ENCODE measurements at places on chromosomes 2 and 18.
A peak's percentile ranks its signal among the peaks of the same experiment; 100 is the strongest.

GRCh38 chr2:236641051-236641726, 71.6 kb downstream of the ACKR3 start:
- no peak for DNase-seq

DNA sequence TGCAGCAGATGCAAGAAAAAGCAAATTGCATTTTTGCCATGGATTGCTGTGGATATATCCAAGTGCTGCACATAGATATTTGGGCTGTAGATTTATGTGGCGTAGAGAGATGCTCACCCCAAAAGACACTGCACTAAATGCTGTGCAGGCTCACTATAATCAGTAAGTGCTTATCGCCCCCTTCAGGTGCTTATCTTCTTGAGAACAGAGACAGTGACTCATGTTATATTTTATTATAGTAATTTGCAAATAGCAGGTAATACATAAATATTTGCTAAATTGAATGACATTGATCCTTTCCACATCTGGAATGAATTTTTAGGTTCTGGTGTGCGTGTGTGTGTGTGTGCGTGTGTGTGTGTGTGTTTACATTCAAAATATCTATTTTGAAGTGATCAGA, 36.8 kb upstream of the PLEKHM3 start:
- DNase-seq: no peak

GRCh38 chr2:62270728-62271127, 74.8 kb downstream of the B3GNT2 start:
- peak; percentile 58 for DNase-seq

- DNase-seq: no peak
Measured at GRCh38 chr2:236395067-236395466, 130.9 kb upstream of the ASB18 start.

GRCh38 chr2:70083344-70084156, 3.7 kb upstream of the PCBP1 start:
- no peak for DNase-seq

DNA sequence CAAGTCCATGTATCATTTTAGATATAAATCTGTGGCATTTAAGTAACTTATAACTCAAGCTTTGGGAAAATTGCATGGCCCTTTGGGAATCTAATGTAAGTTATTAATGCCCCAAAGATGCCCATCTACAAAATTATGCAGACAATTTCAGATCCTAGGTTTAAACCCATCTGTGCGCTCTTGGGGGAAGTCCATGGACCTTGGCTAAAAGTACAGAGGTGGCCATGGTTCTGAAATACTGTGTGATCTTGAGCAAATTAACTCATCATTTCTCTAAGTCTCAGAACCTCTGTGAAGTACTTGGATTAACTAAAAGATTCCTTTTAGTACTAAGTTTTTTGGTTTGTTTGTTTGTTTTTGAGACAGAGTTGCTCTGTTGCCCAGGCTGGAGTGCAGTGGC, 19.5 kb downstream of the INPP1 start:
- no peak for DNase-seq

DNA sequence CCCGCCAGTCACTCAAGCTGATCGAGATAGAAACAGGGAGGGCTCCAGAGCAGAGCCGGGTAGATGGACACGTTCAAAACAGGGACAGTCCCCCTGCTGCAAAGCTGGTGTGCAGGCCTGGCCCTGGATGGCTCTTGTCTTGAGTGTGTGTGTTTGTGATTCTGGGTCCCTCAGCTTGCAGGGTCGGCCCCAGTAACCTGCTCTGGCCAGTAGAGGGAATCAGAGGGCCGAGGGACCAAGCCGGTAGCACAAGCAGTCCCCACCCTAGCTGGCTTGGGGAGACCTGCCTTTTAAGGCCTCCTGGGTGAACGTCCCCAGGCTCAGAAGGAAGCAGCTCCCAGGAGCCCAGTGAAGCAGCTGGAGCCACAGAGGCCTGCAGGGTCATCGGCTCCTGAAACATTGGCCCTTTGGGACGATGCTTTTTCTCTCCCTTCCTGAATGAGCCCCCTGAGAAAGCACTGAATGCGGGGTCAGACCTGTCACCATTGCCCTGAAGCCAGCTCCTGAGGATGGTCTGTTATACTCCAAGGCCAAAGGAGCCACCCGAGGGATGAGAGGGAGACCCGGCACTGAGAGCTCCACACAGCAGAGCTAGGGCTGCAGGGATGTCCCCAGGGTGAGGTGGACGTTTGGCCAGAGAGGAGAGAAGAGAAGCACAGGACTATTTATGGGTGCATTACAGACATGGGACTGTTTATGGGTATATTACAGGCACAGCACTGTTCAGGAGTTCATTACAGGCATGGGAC, 15.4 kb upstream of the MLPH start:
- no peak for DNase-seq

- DNase-seq: peak; percentile 26
Measured at GRCh38 chr2:212534336-212534735, 4.3 kb downstream of the ERBB4 start.

DNA sequence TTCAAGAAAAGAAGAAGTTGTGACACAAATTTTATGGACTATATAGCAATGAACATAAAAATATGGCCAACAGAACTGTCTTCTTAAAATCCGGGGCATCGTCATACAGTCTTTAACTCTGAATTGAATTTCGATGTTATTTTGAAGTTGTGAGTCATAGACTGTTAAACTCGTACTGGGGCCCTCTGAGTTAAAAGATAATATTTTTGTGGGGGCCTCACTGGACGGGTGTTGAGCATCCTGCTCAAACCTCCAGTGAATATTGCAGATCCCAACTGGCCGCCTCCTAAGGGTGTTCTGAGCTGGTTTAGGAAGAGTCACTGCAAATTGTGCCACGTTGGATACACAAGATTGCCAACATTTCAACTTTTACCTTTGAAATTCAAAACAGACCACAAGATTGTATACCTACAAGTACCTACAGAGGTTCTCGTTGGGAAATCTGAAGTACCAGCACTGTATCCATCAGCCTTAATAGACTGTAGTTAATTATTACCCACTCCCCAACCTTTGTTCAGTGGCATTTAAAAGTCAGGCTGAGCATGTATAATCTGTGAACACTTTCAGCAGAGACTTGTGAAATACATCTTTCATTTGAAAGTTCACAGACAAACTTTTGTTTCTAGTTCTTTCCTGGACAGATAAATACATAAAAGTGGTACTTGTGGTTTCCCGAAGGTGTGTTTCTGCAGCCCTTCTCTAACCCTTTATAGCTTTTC, 27.8 kb downstream of the KLHL23 start:
- no peak for DNase-seq

DNA sequence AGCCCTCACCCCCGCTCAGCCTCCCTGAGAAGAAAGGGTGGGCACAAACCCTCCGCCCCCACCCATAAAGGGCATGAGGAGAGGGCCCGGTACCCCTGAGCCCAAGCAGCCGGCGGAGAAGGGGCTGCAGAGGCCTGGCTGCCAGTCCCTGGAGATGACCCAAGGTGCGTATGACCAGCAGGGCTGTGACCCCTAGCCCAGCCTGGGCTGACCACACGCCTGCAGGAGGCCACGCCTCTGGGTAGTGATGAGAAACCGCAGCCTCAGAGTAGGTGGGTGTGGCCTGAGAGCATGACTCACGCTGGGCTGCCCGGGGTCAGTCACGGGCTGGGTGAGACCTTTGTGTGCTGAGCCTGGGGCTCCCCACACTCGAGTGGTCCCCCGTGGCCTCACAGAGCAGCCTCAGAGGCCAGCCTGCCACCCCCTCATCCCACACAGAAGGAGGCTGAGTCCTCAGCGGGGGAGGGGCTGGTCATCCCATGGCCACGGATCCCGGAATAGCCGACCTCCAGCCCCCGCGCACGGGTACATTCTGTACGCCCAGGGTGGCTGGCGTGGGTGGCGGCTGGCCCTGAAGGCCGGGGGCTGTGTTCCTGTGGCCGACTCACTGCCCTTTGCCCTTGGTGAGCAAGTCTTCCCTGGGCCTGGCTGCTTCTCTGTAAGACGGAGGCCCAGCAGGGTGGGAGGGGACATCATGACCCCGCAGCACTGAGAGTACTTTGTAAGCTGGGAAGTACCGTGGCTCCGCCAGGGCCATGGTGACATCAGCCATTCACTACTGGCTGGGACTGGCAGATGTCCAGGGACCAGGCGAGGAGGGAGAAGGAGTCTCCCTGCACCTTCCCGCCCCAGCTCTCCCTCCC, 110.8 kb upstream of the OTOS start:
- peak; percentile 83 for DNase-seq

DNA sequence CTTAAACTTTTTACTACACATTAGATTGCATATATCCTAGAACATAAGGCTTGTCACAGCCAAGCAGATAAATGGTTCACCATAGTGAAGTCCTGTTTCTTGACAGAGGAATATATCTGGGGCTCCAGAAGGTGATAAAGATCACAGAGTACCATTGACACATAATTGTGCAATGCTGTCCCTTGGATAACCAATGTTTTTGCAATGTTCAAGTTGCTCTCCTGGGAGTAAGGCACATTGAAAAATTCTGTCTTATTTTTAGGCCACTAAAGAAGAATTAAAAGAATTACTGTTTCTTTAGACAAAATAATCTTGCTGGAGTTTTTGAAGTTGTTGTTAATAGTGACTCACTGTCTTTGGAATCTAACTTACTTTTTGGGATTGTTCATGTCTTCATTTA, 1132.8 kb downstream of the LRP1B start:
- no peak for DNase-seq

DNA sequence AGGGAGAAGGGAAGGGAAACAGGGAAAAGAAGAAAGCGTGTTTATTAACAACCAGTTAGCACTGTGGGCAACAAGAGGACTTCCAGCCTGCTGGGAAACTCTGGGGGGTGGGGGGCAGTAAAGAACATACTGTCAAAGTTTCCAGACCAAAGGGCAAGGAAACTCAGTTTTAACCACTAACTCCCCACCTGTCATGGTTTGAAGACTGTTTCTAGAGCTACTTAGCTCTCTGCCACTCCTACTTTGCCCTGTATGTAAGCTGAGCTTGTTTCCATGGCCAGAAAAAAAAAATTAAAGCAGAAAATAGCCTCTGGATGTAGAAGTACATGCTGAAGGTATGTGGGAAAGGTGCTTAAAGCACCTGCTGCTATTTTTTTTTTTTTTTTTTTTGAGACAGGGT, 11.0 kb upstream of the PTPN2 start:
- no peak for DNase-seq

- no peak for DNase-seq
Measured at GRCh38 chr18:13597068-13597467, 129.3 kb downstream of the FAM210A start.

DNA sequence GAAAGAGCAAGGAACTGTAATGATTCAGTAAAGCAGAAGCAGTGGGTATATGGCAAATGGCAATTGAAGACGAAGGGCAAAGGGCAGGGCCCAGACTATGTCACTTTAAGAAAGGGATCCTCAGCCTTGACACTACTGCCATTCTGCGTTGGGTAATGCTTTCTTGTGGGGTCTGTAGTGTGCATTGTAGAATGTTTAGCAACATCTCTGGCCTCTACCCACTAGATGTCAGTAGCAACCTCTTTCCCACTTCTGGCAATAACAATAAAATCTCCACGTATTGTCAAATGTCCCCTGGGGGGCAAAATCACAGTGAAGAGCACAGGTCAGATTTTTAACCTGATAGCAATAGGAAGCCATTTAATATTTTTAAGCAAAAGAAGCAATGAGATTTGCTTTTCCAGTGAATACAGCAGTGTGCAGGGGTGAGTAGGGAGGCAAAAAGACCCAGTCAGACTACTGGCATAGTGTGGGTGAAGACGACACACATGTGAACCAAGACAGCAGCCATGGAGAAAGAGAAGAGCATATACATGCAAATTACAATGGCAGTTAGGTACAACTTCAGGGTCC, 209.5 kb downstream of the DYM start:
- peak; percentile 57 for DNase-seq

GRCh38 chr2:223884399-223884798, 47.0 kb upstream of the AP1S3 start:
- no peak for DNase-seq

DNA sequence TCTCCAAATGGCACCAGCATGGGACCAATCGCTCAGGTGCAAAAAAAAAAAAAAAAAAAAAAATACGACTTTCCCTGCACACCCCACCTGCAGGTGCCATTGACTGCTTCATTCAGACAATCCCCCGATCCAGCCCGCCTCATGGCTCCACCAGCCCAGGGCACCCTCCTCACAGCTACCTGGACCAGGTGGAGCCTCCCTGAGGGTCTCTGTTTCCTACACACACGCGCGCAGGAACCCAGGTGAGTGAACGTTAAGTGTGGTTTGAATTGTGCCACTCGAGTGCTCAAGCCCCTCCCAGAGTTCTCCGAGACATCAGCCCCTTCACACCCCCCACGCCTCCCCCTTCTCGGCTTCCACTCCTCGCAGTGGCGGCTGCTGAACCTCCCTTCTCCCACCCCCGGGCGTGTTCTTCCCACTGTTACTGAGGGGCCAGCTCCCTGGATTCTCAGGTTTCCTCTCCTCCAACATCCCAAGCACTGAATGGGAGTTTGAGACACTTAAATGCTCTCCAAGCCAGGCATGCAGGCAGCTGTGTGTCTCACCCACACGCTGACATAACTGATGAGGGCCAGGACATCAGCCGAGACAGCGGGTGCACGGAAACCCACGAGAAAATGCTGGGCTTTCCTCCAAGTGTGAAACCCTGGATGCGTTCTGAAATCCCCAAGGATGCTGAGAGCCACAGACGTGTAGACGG, 88.8 kb upstream of the SNTG2 start:
- no peak for DNase-seq

DNA sequence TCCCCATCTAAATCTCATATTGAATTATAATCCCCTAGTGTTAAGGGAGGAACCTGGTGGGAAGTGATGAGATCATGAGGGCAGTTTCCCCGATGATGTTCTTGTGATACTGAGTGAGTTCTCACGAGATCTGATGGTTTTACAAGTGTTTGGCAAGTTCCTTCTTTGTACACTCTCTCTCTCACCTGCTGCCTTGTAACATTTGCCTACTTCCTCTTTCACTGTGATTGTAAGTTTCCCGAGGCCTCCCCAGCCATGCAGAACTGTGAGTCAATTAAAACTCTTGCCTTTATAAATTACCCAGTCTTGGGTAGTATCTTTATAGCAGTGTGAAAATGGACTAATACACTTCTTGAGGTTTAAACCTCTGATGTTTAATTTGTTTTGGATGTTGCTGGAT, 177.5 kb downstream of the CD8B2 start:
- no peak for DNase-seq

- DNase-seq: no peak
Measured at GRCh38 chr2:30981510-30981909, 156.7 kb downstream of the GALNT14 start.

GRCh38 chr2:108267101-108267500, 21.6 kb upstream of the SULT1C2 start:
- DNase-seq: no peak

DNA sequence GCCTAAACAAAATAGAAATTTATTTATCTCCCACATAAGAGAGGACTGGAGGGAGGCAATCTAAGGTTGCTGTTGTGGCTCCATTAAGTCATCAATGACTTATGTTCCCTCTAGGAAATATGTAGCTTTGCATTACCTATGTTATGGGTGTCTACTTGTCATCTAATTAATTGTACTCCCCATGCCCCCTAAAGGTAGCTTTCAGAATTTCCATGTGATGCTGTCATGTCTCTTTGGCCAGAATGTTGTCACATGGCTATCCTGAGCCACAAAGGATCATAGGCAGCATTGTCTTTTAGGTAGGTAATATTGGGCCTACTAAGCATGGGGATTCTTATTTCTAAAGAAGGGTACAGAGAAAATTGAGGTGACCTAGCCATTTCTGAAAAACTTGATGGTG, 935.6 kb upstream of the FANCL start:
- DNase-seq: no peak

Data from spinal cord (tissue), 10 donors.